Upper lobe of left lung (tissue), 6 donors: ENCODE measurements at places on chromosomes 3 and 15. TPM values are rescaled to one million over a fixed set of nuclear protein-coding genes. Genes with fewer than 3 reads are reported as not detected.

- H3K36me3 ChIP-seq, result no peaks in the 10 kb centered on the region
- H3K27me3 ChIP-seq, result no peaks in the 10 kb centered on the region
- H3K27ac ChIP-seq, result no peak overlapping the region
- DNase-seq, result no peak
Measured at GRCh38 chr3:150255413-150255812, 152.7 kb upstream of the TSC22D2 start.

- peak; percentile 60 for DNase-seq
- peak overlapping the region; percentile 49 for H3K4me3 ChIP-seq
- peak overlapping the region; percentile 94 for H3K27ac ChIP-seq
- peaks cover 99% of the 10 kb centered on the region for H3K4me1 ChIP-seq
- H3K27me3 ChIP-seq, result no peaks in the 10 kb centered on the region
Measured at GRCh38 chr3:50246517-50246954, 10.5 kb downstream of the GNAI2 start.

- no peaks in the 10 kb centered on the region for H3K4me1 ChIP-seq
- DNase-seq, result no peak
- H3K27ac ChIP-seq, result no peak overlapping the region
- H3K4me3 ChIP-seq, result no peak overlapping the region
Measured at GRCh38 chr3:192819001-192819569, 91.7 kb upstream of the FGF12 start.

The CEP70 gene
- total RNA-seq, result 58.2 TPM

The DPPA2 gene
- total RNA-seq, result not detected

GRCh38 chr3:32240159-32240545 lies 1.7 kb downstream of the CMTM8 start:
- peak overlapping the region; percentile 89 for H3K4me3 ChIP-seq
- no peaks in the 10 kb centered on the region for H3K36me3 ChIP-seq
- DNase-seq, result peak; percentile 24

The MFSD1 gene
- 119 TPM for total RNA-seq

The CCR9 gene
- not detected for total RNA-seq

The IMPG2 gene
- 0.15 TPM for total RNA-seq

GRCh38 chr3:52121813-52122212 lies 32.4 kb downstream of the POC1A start:
- H3K4me3 ChIP-seq, result no peak overlapping the region
- H3K36me3 ChIP-seq, result no peaks in the 10 kb centered on the region
- no peak for DNase-seq
- no peaks in the 10 kb centered on the region for H3K27me3 ChIP-seq
- H3K27ac ChIP-seq, result peak overlapping the region; percentile 73
- peaks cover 27% of the 10 kb centered on the region for H3K4me1 ChIP-seq

The GOLGA8Q gene
- total RNA-seq, result 17.8 TPM

The CLDN11 gene
- 17.1 TPM for total RNA-seq

GRCh38 chr3:158950178-158950901 lies 148.5 kb downstream of the MFSD1 start:
- H3K4me1 ChIP-seq, result no peaks in the 10 kb centered on the region
- DNase-seq, result no peak
- no peaks in the 10 kb centered on the region for H3K27me3 ChIP-seq

The ATP10A gene
- total RNA-seq, result 32.0 TPM

The P3H2 gene
- 55.5 TPM for total RNA-seq

GRCh38 chr3:45724911-45725310 lies 35.7 kb downstream of the SACM1L start:
- H3K27me3 ChIP-seq, result no peaks in the 10 kb centered on the region
- H3K4me3 ChIP-seq, result no peak overlapping the region
- H3K27ac ChIP-seq, result no peak overlapping the region
- peaks cover 65% of the 10 kb centered on the region for H3K36me3 ChIP-seq
- no peak for DNase-seq
- H3K4me1 ChIP-seq, result no peaks in the 10 kb centered on the region

GRCh38 chr3:183555541-183556081 lies at the start of gene KLHL6:
KLHL6 (minus strand) TSS chr3:183555706; CDS start chr3:183555653, 53 bp downstream.
- H3K36me3 ChIP-seq, result no peaks in the 10 kb centered on the region
- DNase-seq, result no peak
- peak within 1 kb of the TSS; percentile 85 for H3K27ac ChIP-seq
- H3K27me3 ChIP-seq, result no peaks in the 10 kb centered on the region
- peaks cover 11% of the 10 kb centered on the region for H3K4me1 ChIP-seq

The AP3B2 gene
- 25.1 TPM for total RNA-seq

- no peak overlapping the region for H3K27ac ChIP-seq
- H3K4me3 ChIP-seq, result no peak overlapping the region
- H3K27me3 ChIP-seq, result no peaks in the 10 kb centered on the region
Measured at GRCh38 chr15:96403932-96404331, 73.4 kb downstream of the NR2F2 start.

The MCTP2 gene
- total RNA-seq, result 64.8 TPM

The MAP6D1 gene
- total RNA-seq, result 2.4 TPM

The KLHL40 gene
- total RNA-seq, result not detected

The SLC51A gene
- total RNA-seq, result 0.91 TPM

The PARP15 gene
- total RNA-seq, result 7.0 TPM

DNA sequence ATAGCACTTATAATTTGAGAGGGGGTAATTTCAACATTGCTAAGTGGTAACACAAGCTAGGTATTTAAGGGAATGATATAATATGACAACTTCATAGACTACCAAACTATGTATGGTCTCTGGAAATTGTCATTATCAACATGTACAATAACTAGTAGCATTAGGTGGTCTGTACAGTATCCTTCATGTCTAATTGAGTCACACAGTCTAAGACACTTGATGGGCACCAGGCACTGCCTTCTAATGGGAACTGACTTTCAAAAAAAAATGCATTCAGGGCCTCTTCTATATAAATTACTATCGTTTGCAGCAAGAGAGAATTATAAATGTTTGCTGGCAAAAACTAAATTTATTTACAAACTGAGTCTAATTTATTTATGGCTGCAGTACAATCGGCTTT lies 271.8 kb downstream of the MECOM start:
- no peak overlapping the region for H3K27ac ChIP-seq
- no peaks in the 10 kb centered on the region for H3K27me3 ChIP-seq
- no peaks in the 10 kb centered on the region for H3K36me3 ChIP-seq
- no peak for DNase-seq
- peaks cover 32% of the 10 kb centered on the region for H3K4me1 ChIP-seq

The LRTM1 gene
- not detected for total RNA-seq

- H3K27ac ChIP-seq, result no peak overlapping the region
- no peaks in the 10 kb centered on the region for H3K36me3 ChIP-seq
- H3K4me1 ChIP-seq, result peaks cover 15% of the 10 kb centered on the region
- H3K27me3 ChIP-seq, result no peaks in the 10 kb centered on the region
Measured at GRCh38 chr3:122982216-122983185, 45.1 kb downstream of the SEMA5B start.

The FANCD2OS gene
- total RNA-seq, result not detected

- no peak overlapping the region for H3K27ac ChIP-seq
- H3K27me3 ChIP-seq, result no peaks in the 10 kb centered on the region
- no peaks in the 10 kb centered on the region for H3K36me3 ChIP-seq
- DNase-seq, result no peak
- no peak overlapping the region for H3K4me3 ChIP-seq
Measured at GRCh38 chr3:124491098-124491497, 239.2 kb upstream of the UMPS start.

The NR2F2 gene
- 29.3 TPM for total RNA-seq

DNA sequence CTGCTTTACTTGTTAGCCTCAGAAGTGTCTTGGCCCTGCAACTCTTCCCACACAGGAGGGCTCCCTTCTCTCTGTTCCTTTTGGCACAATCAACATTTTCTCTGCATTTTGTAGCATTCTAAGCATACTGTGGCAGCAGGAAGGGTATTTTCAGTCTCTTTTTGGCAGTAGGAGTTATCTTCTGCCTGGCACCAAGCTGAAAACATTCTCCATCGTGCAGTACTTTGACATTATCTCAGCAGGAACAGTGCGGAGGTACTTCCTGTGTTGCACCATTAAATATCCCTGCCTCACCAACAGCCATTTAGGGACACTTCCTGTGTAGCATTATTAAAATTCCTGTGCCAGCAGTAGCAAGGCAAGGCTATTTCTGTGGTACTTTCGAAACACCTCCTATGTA lies 233.2 kb upstream of the SEMA6D start:
- no peaks in the 10 kb centered on the region for H3K27me3 ChIP-seq
- H3K36me3 ChIP-seq, result no peaks in the 10 kb centered on the region
- H3K4me1 ChIP-seq, result no peaks in the 10 kb centered on the region
- no peak overlapping the region for H3K4me3 ChIP-seq
- DNase-seq, result no peak

The CXCR6 gene
- 5.2 TPM for total RNA-seq

The CCDC191 gene
- total RNA-seq, result 5.8 TPM

The CDHR4 gene
- total RNA-seq, result 21.9 TPM

GRCh38 chr3:33768578-33769330 lies 29.7 kb upstream of the PDCD6IP start:
- no peak overlapping the region for H3K4me3 ChIP-seq
- no peaks in the 10 kb centered on the region for H3K36me3 ChIP-seq
- no peak for DNase-seq
- no peak overlapping the region for H3K27ac ChIP-seq
- no peaks in the 10 kb centered on the region for H3K4me1 ChIP-seq

The KIF15 gene
- total RNA-seq, result not detected

The FBN1 gene
- 46.2 TPM for total RNA-seq

GRCh38 chr3:46440531-46441294 lies 24.0 kb downstream of the LTF start:
- no peak overlapping the region for H3K4me3 ChIP-seq

DNA sequence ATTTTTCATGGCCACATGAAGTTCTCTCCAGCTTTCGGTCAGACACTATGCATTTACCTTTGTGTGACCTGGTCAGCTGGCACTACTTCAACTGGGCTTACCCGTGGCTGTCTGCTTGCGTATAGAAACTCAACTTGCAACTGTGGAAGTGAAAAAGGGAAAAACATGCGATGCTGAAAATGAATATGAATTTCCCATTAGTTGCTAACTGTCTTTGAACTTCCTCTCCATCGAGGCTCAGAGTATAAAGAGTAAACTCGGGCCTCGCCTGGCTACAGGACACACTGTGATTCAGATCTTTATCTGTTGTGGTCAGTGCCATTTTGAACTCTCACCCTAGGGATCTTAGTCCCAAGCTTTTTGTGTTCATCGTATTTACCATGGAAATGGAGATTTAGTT lies 26.8 kb downstream of the NFKBIZ start:
- no peaks in the 10 kb centered on the region for H3K36me3 ChIP-seq
- no peak overlapping the region for H3K27ac ChIP-seq
- no peaks in the 10 kb centered on the region for H3K4me1 ChIP-seq
- H3K4me3 ChIP-seq, result no peak overlapping the region
- no peak for DNase-seq

GRCh38 chr3:88131695-88132094 lies 18.1 kb upstream of the C3orf38 start:
- no peak for DNase-seq
- no peaks in the 10 kb centered on the region for H3K27me3 ChIP-seq
- H3K27ac ChIP-seq, result no peak overlapping the region
- no peak overlapping the region for H3K4me3 ChIP-seq

The LTK gene
- total RNA-seq, result 8.6 TPM

The ZMYND10 gene
- 98.7 TPM for total RNA-seq

- DNase-seq, result no peak
- no peaks in the 10 kb centered on the region for H3K27me3 ChIP-seq
- H3K36me3 ChIP-seq, result no peaks in the 10 kb centered on the region
- peaks cover 11% of the 10 kb centered on the region for H3K4me1 ChIP-seq
- no peak overlapping the region for H3K27ac ChIP-seq
- H3K4me3 ChIP-seq, result no peak overlapping the region
Measured at GRCh38 chr15:94840794-94841783, 609.7 kb downstream of the MCTP2 start.

DNA sequence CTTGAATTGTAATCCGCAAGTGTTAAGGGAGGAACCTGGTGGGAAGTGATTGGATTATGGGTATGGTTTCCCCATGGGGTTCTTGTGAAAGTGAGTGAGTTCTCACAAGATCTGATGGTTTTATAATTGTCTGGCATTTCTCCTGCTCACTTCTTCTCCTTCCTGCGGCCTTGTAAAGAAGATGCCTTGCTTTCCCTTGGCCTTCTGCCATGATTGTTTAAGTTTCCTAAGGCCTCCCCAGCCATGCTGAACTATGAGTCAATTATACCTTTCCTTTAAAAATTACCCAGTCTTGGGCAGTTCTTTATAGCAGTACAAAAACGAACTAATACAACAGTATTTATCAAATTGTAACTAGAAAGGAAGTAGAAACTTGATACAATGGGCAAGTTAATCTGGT lies 31.9 kb downstream of the IFT57 start:
- no peaks in the 10 kb centered on the region for H3K27me3 ChIP-seq
- no peak for DNase-seq
- no peak overlapping the region for H3K4me3 ChIP-seq
- no peaks in the 10 kb centered on the region for H3K4me1 ChIP-seq
- H3K27ac ChIP-seq, result no peak overlapping the region

DNA sequence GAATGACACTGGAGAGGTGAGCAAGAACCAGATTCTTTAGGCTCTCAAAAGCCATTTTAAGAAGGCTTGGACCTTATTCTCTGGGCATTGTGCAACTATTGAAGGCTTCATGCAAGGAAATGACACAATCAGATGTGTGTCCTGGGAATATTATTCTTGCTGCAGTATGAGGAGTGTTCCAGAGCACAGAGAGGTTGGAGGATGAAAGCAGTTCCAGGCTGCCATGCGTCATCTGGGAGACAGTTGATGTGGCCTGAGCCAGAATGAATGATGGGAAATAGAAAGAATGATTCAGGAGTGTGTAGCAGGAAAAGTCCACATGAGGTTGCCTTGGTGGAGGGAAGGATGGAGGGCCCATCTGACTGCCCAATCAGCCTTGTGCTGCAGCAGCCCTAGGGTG lies 123.1 kb downstream of the CHCHD6 start:
- no peak overlapping the region for H3K4me3 ChIP-seq
- no peak for DNase-seq
- no peaks in the 10 kb centered on the region for H3K27me3 ChIP-seq

- no peaks in the 10 kb centered on the region for H3K36me3 ChIP-seq
- no peak for DNase-seq
- peaks cover 4% of the 10 kb centered on the region for H3K4me1 ChIP-seq
- H3K27ac ChIP-seq, result no peak overlapping the region
- H3K4me3 ChIP-seq, result no peak overlapping the region
Measured at GRCh38 chr3:193829781-193830180, 236.8 kb downstream of the OPA1 start.

DNA sequence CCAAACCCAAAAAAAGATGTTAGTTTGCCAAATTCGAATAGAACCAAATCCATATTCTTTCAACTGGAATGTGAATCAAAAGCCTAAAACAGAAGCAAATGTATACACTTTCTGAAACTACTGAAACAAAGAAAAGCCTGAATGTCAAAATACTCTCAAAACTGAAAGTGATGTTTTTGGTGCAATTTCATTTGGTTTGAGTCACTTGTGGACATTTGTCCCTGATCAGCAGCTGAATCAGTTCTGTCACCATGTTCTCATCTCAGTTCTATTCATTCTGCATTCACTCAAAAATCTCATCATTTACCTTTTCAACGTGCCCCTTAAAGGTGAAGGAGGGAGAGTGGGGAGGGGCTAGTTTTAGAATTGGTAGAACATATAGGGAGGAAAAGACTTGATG lies 266.8 kb downstream of the ABHD5 start:
- H3K27me3 ChIP-seq, result no peaks in the 10 kb centered on the region
- H3K4me1 ChIP-seq, result no peaks in the 10 kb centered on the region
- no peak overlapping the region for H3K27ac ChIP-seq
- no peak overlapping the region for H3K4me3 ChIP-seq

- H3K4me1 ChIP-seq, result no peaks in the 10 kb centered on the region
- no peak overlapping the region for H3K4me3 ChIP-seq
- DNase-seq, result no peak
- no peaks in the 10 kb centered on the region for H3K36me3 ChIP-seq
- no peaks in the 10 kb centered on the region for H3K27me3 ChIP-seq
Measured at GRCh38 chr3:109112946-109113760, 4.8 kb downstream of the MORC1 start.
